ENCODE measurements at places on chromosomes 7 and 10.
A peak's percentile ranks its signal among the peaks of the same experiment; 100 is the strongest.

GRCh38 chr10:110558041-110558440 is 9.5 kb upstream of the SMC3 start:
- DNase-seq, result no peak

GRCh38 chr7:105796365-105796764 is 80.0 kb downstream of the ATXN7L1 start:
- no peak for DNase-seq

DNA sequence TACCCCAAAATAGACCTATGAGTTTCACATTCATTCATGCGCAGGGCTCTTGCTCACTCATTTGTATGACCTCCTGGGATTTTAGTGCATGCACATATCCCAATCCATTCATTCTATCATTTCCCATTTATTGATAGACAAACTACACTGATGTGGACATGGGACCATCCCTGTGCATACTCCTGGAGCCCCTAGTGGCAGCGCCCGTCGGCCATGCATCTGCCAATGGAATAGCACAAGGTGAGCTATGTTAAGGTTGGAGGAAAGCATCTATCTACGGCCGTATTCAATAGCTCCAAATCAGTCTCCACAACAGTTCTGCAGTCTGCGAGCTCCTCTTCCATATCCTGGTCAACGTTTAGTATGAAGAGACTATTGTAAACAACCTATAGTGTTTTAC is 31.7 kb upstream of the FIGNL1 start:
- DNase-seq, result no peak

- no peak for DNase-seq
Measured at GRCh38 chr10:66440568-66440967, 485.3 kb upstream of the LRRTM3 start.

DNA sequence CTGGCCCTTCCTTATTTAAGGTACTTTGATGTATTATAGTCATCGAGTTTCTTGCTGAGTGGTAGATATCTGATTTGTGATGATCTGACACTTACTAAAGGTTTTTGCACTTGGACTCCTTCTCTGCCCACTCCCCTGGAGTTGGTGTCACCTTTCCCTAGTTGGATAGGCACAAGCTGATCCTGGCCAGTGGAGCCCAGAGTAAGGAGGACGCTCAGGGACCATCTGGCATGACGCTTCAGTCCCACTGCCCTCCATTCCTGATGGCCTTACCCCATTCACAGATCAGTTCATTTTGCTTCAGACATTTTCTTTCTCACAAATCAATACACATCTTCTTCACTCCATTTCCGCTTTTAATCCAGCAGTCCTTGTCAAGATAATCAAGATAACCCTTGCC is 20.1 kb downstream of the ASB15 start:
- no peak for DNase-seq

DNA sequence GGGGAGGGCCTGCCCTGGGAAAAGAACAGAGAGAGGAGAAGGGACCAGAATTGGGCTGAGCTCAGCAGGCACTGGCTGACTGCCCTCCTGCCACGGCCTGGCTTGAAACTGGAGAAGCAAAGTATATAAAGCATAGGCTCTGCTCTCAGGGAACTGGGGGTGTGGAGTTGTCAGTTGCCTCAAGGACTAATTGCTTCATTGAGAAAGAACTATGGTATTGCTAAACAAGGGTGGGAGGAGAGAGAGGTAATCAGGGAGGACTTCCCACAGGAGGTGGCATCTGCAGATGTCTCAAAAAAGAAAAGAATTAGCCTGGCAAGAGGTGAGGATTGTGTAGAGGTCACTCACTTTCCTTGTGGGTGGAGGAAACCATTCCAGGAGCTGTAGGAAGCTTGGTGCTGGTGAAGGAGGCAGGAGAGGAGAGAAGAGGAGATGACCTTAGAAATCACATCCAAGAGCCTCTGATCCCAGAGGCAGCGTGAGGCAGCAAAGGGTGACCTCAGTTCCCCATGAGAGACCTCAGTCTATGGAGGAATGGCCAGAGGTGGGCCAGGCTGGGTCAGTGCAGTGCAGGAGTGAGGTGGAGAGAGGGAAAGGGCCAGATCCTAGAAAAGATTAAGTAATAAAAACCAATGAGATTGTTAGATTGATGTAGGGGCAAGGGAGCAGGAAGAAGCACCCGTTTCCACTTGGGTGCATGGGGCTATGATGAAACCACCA is 2.4 kb downstream of the PILRB start:
- DNase-seq, result no peak

DNA sequence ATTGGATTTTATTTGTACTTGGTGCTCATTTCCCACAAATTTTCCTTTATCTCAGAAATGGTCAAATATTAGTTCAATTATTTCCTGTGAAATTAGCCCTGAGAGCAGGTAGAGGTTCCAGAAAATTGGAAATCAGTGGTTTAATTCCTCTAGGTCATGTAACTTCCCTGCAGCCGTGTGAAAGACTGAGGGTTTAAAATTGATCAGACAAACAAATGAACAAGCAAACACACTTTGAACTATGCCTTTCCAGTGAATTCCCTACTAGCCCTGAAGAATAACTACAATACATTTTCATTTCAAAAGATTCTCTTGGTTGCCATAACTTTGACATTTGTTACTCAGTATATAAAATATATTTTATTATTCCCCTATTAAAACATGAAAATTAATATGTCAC is 1116.7 kb downstream of the REEP3 start:
- no peak for DNase-seq

DNA sequence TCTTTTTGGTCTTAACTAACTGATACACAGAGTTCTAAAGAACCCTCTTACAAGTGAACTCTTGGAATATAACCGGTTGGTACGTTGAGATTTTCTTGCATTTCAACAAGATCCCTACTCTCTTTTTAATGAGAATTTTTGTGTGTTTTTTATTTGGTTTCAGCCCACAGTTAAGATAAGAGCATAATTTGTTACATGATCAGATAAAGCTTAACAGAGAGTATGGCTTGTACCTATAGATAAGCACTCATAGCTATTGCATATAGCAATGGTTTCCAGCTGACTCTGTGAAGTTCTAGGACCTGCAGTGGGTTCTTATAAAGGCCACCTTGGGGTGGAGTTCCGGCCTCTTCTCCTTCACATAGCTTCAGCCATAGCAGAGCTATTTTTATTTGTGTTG is 143.3 kb downstream of the SNX10 start:
- no peak for DNase-seq

- DNase-seq, result no peak
Measured at GRCh38 chr7:155762655-155763054, 49.6 kb downstream of the SHH start.

DNA sequence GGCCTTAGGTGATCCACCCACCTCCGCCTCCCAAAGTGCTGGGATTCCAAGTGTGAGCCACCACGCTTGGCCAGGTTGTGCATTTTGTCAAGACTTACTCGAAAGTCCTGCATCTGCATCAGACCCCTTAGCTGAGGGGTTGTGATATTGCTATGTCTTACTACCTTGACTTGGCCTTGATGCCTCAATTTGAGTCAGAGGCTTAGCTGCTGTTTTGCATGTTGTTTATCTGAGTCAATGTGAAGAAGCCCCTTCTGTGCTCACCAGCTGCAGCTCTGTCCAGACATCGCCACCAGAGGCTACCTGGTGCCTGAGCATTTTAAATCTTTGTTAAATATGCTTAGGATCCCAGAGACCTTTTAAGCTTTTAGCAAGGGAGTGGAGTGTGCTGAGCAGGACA is 18.1 kb downstream of the UBE2D4 start:
- no peak for DNase-seq

- DNase-seq, result no peak
Measured at GRCh38 chr10:79246606-79247275, 100.5 kb upstream of the PPIF start.

DNA sequence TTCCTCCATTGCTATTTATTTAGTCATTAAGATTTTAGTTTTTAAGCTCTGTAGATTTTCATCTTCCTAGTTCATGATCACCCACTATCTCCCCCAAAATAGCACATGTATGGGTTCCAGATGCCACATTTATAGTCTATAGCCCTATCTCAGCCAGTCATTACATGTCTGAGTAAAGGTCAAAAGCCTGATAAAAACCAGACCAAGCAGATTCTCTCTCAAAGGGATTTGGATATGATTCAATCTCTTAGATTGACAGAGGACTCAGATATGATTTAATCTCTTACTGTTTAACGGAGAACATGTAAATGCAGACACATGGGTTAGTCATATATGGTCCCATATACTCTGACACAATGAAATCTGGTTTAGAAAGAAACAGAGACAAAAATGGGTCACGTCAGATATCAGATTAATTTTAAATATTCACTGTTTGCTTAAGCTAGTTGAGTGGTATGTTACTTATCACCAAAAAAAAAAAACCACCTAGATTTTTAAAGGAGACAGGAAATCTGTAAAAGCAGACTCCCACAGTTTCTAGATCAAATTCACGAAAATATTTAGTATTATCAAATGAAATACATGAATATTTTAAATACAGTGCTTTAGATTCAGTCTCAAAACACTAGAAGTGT is 107.0 kb upstream of the LRRN3 start:
- DNase-seq, result no peak

DNA sequence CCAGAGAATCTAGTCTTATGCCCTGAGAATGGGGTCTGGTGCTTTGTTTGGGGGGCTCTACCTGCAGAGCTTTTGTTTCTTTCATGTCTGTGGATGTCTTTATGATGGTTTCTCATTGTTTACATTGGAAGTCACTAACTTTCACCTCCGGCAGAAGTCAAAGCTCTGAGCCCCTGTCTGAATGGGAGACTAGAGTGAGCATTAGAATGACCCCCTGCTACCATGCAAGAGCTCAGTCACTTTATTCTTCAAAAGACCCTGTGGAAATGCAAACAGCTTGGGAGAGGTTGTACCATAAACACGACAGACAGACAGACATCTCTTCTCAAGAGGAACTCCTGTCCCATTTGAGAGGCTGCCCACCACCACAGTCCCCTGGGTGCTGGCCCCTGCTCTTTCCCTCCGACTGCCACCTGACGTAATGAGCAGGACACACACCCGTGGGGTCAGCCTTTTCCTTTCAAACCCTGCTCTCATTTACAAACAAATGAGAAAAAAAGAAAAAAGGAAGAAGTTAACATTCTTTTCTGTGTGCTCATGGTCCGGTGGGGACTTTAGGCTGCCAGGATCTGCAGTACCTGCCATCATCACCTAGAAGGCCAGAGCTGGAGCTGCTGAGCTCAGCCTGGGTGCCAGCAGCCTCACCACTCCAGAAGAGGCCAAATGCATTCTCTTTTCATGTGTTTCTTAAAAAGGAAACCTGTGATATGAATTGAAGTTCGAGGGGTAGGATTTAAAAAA is 91.6 kb downstream of the FZD1 start:
- no peak for DNase-seq

DNA sequence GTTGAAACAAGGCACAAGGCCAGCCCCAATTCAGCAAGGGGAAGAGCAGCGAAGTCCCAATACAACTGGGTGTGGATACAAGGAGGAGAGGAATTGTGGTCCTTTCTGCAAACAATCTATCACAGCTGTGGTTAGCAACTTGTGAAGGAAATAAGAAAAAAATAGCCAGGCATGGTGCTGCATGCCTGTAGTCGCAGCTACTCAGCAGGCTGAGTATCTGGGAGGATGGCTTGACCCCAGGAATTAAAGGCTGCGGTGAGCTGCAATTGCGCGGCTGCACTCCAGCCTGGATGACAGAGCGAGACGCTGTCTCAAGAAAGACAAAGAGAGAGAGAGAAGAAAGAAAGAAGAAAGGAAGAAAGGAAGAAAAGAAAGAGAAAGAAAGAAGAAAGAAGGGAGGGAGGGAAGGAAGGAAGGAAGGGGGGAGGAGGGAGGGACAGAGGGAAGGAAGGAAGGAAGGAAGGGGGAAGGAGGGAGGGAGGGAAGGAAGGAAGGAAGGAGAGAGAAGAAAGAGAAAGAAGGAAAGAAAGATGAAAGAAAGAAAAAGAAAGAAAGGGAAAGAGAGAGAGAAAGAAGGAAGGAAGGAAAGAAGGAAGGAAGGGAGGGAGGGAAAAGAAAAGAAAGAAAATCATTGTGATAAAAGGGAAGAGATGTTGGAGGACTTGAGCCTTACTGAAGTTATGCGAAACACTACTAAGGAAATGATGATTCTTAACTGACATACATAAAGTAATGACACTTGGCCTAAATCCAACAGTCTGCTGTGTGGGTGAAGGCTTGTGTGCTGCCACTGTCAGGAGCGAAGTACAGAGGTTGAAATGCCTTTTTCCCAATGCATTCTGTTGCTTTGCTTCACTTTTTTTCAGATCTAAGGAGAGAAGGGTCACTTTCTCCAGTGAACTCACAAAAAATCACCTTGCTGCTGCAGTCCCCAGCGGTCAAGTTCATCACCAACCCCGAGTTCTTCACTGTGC is 117.0 kb upstream of the STK17A start:
- no peak for DNase-seq

DNA sequence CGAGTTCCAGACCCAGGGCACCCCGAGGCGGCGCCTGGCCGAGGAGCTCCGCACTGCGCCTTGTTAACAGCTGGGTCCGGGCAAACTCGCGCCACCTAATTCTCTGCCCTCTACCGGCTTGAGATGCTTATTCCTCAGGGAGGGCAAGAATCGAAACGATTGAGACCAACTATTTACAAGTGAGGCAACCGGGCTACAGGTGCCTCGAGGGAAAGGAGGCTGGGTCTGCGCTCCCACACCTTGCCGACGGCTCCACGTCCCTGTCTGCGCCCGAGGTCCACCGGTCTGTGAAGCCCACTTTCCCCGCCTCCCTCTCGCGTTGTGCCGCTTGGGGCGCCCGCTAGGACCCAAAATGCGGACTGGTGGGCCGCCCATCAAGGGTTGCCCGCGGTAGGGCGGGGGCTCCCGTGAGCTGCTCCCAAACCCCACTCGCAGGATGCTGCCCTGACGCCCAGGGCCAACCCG is 527 bp downstream of the AKR1B1 start:
- peak; percentile 72 for DNase-seq

DNA sequence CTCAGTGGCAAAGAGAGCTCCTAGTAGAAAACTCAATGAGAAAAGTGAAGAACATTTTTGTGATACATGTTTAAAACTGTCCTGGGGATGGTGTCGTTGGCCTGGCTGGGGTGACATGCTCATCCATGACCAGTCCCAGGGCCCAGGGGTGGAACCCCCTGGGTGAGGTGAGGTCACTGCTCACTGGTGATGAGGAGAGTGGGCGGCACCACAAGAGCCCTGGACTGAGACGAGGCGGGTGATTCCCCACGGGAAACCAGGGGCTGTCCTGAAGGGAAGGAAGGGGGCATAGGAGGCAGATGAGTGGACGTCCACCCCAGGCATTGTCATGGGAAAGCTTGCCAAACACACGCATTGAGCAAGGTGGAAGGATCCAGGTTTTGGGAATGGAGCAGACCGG is 54.6 kb downstream of the HTR5A start:
- DNase-seq, result no peak

GRCh38 chr10:124449170-124450011 is 444 bp downstream of the NKX1-2 start:
- DNase-seq, result no peak

- DNase-seq, result no peak
Measured at GRCh38 chr7:148044173-148044572, 546.4 kb upstream of the C7orf33 start.
